SK-N-SH (cell line): ENCODE measurements at places on chromosomes 6 and 20. TPM values are rescaled to one million over a fixed set of nuclear protein-coding genes. Genes with fewer than 3 reads are reported as not detected.

- H3K36me3 ChIP-seq = no peaks in the 10 kb centered on the region
- no peak for DNase-seq
- H3K4me3 ChIP-seq = no peak overlapping the region
- H3K4me1 ChIP-seq = peaks cover 16% of the 10 kb centered on the region; the same call in 1 of the 2 replicates
- no peak overlapping the region for H3K27ac ChIP-seq
- H3K27me3 ChIP-seq = no peaks in the 10 kb centered on the region
Observed at GRCh38 chr6:15403094-15403755, 157.4 kb downstream of the JARID2 start.

DNA sequence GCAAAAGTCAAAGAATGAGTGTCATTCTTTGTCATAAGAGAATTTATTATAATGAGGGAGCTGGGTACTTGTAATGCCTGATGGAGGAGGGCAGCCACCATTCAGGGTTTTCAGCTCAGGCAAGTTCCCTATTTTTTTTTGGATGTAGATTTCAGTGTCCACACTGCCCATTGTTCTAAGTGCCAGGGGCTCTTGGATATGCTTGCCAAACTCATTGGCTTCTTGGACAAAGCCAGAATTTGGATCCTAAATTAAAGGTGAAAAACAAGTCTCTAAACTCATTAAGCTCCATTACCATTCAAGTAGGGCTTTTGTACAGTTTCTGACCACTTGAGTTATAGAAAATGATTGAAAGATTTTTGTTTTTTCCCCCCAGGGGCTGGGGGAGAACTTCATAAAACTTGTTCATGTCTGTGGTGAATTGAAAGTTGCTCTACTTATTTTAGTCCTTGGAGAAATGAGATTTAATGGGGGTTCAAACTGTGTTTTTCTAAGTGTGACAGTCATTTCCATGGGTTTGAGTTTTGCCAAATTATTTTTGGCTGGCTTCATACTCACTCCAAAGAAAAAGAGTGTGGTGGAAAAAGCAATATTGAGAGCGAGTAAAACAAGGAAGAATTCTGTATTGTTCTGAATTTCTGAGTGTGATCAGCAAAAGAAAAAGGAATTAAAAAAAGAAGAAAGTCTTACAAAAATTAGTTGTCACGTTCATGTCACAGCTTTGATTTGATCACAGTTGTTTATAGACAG, 46.0 kb downstream of the TIAM2 start:
- DNase-seq = no peak
- no peaks in the 10 kb centered on the region for H3K27me3 ChIP-seq
- no peaks in the 10 kb centered on the region; the same call in 1 of the 2 replicates for H3K4me1 ChIP-seq
- no peaks in the 10 kb centered on the region for H3K36me3 ChIP-seq
- no peak overlapping the region for H3K4me3 ChIP-seq

DNA sequence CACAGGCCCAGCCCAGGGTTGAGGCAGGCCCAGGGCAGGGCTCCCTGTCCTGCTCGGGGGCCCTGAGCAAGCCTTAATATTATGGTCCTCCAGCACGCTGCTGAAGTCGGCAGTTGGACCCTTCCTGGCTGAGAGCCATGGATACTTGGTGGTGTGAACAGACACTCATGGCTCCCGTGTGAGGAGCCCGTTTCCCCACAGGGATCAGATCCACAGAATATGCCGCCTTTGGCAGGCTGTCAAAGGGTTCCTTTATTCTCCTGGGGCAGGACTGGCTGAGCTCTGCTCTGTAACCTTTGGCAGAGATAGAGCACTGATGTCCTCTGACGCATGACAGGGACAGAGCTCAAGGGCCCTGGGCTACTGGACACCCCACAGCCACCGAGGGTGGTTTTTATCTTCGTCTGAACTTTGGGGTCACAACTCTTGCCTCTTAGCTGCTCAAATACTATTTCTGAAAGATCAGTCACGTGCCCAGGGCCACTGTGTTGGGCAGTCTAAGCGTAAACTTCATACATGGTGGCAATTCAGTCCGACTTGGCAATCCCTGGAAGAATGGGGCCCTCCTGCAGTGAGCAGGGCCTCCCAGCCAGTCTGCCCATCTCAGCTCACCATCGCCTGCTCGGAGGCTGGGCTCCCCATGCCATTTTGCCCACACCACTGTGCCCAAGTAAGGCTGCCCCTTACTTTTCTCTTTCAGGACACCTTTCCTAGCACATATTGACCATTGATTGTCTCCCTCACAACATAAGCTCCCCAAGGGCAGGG, 49.1 kb downstream of the TTI1 start:
- H3K4me1 ChIP-seq = no peaks in the 10 kb centered on the region
- no peak overlapping the region for H3K4me3 ChIP-seq
- peak; percentile 49 for DNase-seq
- H3K27me3 ChIP-seq = no peaks in the 10 kb centered on the region
- H3K36me3 ChIP-seq = peaks cover 20% of the 10 kb centered on the region

GRCh38 chr6:144364782-144365181, 79.6 kb downstream of the UTRN start:
- H3K4me3 ChIP-seq = no peak overlapping the region
- peak overlapping the region; percentile 35; the same call in 1 of the 2 replicates for H3K27ac ChIP-seq
- DNase-seq = no peak
- no peaks in the 10 kb centered on the region; the same call in 1 of the 2 replicates for H3K27me3 ChIP-seq
- no peaks in the 10 kb centered on the region for H3K36me3 ChIP-seq

Gene FAM83C
- not detected in 2 replicates for polyA plus RNA-seq

- no peak for DNase-seq
- no peaks in the 10 kb centered on the region for H3K36me3 ChIP-seq
- no peak overlapping the region for H3K4me3 ChIP-seq
- H3K4me1 ChIP-seq = no peaks in the 10 kb centered on the region
Observed at GRCh38 chr6:167240034-167240541, 51.0 kb upstream of the UNC93A start.

- H3K27ac ChIP-seq = no peak overlapping the region
- H3K27me3 ChIP-seq = no peaks in the 10 kb centered on the region
- no peaks in the 10 kb centered on the region for H3K36me3 ChIP-seq
Observed at GRCh38 chr6:154938221-154938580, 56.9 kb upstream of the TIAM2 start.

- peaks cover 24% of the 10 kb centered on the region; the same call in 1 of the 2 replicates for H3K36me3 ChIP-seq
- no peaks in the 10 kb centered on the region for H3K4me1 ChIP-seq
- no peak overlapping the region for H3K27ac ChIP-seq
- DNase-seq = no peak
- H3K4me3 ChIP-seq = no peak overlapping the region
Observed at GRCh38 chr6:169227116-169227515, 26.5 kb downstream of the THBS2 start.

- peak; percentile 48 for DNase-seq
- no peak overlapping the region for H3K4me3 ChIP-seq
- no peak overlapping the region for H3K27ac ChIP-seq
- H3K4me1 ChIP-seq = no peaks in the 10 kb centered on the region
Observed at GRCh38 chr20:5933802-5934436, 16.4 kb downstream of the TRMT6 start.
